Brain (organoid and tissue), 16 donors: ENCODE measurements at places on chromosomes 2 and 18. TPM values are rescaled to one million over a fixed set of nuclear protein-coding genes. Genes with fewer than 3 reads are reported as not detected.

The CAD gene
- 26.7 TPM for polyA plus RNA-seq

The FAM124B gene
- polyA plus RNA-seq = 0.29 TPM

- DNase-seq = no peak
These were observed 141.5 kb upstream of the PKDCC start for GRCh38 chr2:41906338-41906725.

The UPP2 gene
- 0.24 TPM for polyA plus RNA-seq

DNA sequence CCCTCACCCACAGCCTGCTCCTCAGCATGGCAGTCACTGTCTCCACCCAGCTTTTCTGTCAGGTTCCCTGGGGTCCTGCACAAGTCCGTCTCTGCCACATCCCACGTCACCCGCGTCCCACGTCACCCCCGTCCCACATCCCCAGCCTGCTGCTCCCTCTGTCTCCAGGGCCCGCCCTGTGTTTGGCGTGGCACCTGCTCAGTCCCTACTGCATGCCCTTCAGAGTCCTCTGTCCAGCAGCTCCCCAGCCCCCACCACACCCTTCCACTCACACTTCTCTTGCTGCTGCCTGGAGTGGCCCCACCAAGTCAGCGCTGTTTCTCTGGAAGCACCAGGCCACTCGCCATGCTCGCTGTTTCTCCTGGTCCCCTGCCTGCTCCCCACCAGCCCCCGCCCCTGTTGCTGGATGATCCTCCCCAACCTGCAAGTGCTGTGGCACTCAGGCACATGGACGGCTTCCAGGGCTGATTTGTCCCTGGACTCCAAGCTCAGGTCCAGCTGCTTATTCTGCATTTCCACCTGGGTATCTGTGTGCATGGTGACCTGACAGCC lies 18.8 kb downstream of the ATG4B start:
- no peak for DNase-seq

- peak; percentile 49 for DNase-seq
These were observed 796 bp downstream of the RFTN2 start for GRCh38 chr2:197674591-197674990.
